ENCODE measurements at places on chromosomes 3 and 15.

- DNase-seq = no peak
Measured at GRCh38 chr3:25540273-25540672, 112.2 kb downstream of the RARB start.

DNA sequence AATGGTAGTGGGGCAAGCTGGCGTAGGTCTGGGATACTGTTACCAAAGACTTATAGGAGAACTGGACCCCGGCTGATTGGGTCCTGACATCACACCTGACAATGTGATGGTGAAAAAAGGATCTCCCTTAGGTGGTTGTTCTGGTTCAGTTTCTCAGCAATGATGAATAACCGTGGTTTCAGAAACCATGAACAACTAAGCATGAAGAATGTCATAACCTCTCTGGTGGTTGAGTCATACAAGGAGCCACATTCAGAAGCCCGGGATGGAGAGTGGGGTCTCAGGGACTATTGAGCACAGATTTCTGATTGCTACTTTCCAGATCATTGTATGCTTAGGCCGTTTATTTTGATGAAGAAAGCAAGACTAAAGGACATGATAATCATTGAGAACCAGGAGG, 17.4 kb downstream of the GPR160 start:
- DNase-seq = no peak

- no peak for DNase-seq
Measured at GRCh38 chr3:128378631-128379347, 87.9 kb downstream of the DNAJB8 start.

DNA sequence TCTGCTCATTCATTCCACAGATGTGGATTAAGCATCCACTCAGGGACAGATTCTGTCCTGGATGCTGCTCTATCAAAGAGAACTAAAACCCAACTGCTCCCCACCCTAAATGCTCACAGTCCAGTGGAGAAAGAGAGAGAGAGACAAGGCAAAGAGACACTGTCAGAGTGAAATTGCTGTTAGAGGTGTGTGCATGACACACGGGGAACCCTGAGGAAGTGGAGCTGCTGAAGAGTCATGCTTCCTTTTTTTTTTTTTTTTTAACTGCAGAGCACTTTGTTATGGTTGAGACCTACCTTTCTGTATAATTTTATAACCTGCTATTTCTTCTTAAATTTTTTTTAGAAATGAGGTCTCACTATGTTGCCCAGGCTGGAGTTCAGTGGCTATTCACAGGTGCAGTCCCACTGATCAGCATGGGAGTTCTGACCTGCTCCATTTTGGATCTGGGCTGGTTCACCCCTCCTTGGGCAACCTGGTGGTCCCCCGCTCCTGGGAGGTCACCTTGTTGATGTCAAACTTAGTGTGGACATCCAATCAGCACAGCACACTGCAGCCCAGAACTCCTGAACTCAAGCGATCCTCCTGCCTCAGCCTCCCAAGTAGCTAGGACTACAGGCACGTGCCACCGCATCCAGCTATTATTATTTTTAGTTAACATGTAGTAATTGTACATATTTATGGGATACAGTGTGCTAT, 18.2 kb upstream of the PSTPIP1 start:
- DNase-seq = no peak

- no peak for DNase-seq
Measured at GRCh38 chr15:98503970-98504369, 144.4 kb upstream of the IGF1R start.

DNA sequence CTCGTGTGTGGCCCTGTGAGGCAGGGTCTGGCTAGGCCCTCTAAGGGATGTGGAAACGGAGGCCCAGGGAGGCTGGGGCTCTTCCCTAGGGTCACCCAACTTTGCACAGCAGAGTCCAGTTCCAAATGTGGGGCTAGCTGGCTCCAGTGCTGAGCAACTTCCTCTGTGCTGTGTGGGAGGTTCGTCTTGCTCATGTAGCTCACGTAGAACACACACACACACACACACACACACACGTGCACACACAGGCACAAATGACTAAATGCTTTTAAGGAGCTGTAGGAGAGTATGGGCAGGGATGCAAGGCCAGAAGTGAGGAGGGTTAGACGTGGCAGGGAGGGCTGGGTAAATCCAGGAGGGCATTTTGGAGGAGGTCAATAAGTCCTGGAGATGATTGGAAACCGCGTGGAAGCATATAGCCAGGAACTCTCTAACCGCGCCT, 213.8 kb downstream of the RPLP1 start:
- DNase-seq = no peak

DNA sequence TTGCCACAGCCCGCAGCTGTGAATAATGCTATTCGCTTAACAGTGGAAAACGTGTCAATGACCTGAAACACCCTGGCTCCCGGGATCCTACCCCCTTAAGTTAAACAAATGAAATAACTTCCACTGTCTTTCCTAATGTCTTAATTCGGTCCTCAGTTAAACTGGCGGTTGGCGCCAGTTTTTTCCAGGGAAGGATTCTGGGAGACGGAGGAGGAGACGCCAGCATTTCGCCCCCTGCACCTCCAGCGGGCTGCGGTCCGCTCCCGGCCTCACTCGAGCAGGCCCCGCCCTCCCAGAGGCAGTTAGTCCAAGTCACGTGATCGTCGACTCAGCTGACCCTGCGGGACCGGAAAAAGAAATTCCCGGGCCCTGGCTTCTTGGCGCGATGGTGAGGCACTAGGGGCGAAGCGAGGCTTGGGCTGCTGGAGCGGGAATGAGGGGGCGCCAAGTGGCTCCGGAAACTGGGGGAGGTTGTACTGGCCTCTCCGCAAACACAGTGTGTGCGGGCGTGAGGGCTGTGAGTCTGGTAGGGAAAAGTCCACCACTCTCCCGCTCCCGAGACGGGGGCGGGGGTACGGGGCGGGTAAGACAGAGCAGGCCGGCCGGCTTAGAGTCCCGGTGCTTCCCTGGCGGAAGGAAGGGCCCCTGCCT, at the start of gene COMMD4:
Gene COMMD4, plus strand, starts transcription at position 359 of the 651 bp plus-strand sequence. Its CDS starts 27 bp downstream, at position 386.
- DNase-seq = peak; percentile 30
